Bronchus fibroblast of lung (primary cell): ENCODE measurements at places on chromosomes 6 and 20. TPM values are rescaled to one million over a fixed set of nuclear protein-coding genes. Genes with fewer than 3 reads are reported as not detected.

The PNLDC1 gene
- total RNA-seq = not detected in 2 replicates

The RNF182 gene
- total RNA-seq = 3.0 and 3.9 TPM in 2 replicates

The GZF1 gene
- 10.7 and 15.6 TPM in 2 replicates for total RNA-seq

The C6orf15 gene
- total RNA-seq = not detected in 2 replicates

The EEF1A2 gene
- total RNA-seq = 0.30 and 0.67 TPM in 2 replicates
